Stimulated activated CD4-positive, alpha-beta T cell treated with anti-CD3 and anti-CD28 coated beads, Interleukin-4, amount 100 ng/mL, for 48 hours (primary cell): ENCODE measurements at places on chromosomes 1 and 21.

DNA sequence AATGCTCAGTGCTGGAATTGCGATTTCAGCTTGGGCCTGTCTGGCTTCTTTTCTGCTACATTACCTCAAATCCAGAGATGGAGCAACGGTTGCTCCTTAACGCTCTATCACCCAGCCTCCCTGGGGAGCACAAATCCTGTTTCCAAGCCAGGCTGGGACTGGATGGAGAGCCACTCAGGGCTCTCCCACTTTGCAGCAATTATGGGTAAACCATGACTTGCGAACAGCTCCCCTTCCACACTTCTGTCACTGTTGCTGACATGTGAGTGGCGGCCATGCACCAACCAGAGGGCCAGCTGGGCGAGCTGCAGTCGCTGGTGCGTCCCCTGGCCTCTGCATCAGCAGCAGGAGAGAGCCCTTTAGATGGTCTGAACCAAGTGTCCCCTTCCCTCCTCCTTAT is 65.1 kb upstream of the RAB4A start:
- DNase-seq = no peak

DNA sequence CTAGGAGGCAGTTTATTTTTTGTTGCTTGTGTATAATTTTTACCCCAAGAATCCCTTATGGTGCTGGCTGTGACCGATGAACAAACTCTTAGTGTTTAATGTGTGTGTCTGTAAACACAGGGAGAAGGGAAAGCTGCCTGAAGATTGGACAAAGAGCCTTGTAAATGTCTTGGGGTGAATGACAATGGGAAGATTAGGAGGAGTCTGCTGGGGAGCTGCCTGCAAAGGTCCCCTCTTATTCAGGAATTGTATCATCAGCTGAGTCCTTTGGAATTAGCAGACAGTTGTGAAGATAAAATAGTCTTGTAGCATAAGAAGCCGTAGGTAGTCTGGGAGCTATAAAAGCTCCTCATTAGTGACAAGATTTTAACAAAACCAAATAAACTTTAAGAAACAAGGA is 88.4 kb downstream of the RUNX1 start:
- DNase-seq = no peak

DNA sequence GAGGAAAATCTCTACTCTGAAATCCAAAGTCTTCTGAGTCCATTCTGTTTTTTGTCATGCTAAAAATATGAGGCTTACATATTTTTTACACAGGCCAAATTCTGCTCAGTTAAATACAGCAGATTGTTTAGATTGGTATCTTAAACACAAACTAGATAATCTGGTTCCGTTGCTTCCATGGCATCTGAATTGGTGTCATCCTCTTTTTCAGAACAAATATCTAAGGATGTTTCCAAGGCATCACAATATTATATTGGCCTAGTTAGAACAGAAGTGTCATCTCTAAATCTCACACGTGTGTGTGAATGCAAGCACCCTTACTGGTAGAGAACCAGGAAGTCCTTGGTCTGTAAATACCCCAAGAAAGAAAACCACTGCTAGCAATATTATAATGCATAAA is 151.2 kb downstream of the NRIP1 start:
- no peak for DNase-seq

- DNase-seq = no peak
Observed at GRCh38 chr1:231546693-231547092, 18.2 kb downstream of the TSNAX start.

GRCh38 chr1:36122062-36123030 is 2.7 kb downstream of the COL8A2 start:
- no peak for DNase-seq

DNA sequence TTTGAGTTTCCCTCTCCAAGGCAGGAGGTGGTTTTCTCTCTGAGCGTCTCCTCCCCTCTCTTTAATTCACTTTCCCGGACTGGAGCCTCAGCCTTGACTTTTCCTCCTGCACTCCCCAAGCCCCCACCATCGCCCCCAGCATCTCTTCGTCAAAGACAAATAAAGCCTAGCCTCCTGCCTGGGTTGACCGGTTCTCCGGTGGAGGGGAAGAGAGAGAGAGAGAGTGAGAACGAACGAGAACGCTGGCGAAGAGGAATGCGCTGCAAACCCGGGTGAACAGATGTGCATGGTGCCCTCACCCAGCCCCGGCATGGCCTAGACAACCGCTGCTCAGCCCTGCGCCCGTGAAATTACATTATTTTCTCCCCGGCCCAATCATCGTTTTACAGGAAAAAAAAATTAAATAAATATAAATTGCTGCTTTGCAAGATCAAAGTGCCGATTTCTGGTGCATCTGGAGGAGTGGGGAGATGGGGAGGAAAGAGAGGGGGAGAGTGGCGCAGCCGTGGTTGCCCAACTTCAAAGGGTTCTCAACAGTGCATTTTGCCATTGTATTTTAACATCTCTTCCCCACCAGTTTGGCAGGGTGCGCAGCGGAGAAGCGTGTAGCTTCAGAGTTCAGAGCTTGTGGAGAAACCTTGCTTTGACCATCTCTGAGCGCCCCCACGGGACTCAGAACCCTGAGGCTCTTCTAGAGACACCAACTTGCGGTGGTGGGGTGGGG is 11.4 kb upstream of the TBX15 start:
- DNase-seq = no peak

DNA sequence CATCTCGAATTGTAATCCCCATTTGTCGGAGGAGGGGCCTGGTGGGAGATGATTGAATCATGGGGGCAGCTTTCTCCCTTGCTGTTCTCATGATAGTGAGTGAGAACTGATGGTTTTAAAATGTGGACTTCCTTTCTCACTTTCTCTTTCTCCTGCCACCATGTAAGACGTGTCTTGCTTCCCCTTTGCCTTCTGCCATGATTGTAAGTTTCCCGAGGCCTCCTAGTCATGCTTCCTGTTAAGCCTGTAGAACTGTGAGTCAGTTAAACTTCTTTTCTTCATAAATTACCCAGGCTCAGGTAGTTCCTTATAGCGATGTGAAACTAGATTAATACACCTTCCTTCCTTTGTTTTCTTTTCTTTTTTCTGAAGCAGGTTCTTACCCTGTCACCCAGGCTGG is 13.9 kb downstream of the DNAJC6 start:
- no peak for DNase-seq

DNA sequence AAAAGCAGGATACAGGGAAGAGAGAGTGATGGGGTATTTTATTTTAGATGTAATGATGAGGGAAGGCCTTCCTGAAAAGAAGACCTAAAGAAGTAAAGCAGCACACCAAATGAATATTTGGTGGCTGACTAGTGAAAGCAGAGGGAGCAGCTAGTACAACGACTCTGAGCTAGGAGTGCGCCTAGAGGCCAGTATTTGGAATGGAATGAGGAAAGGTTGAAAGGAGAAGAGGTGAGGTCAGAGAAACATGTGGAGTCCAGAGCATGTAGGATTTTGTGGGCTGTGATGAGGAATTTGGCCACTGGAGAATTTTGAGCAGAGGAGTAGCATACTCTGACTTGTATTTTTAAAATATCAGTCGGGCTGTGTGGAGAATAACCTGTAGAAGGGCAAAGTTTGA is 11.8 kb upstream of the RPL5 start:
- DNase-seq = no peak

- DNase-seq = no peak
Observed at GRCh38 chr1:43346636-43347035, 9.0 kb downstream of the MPL start.

DNA sequence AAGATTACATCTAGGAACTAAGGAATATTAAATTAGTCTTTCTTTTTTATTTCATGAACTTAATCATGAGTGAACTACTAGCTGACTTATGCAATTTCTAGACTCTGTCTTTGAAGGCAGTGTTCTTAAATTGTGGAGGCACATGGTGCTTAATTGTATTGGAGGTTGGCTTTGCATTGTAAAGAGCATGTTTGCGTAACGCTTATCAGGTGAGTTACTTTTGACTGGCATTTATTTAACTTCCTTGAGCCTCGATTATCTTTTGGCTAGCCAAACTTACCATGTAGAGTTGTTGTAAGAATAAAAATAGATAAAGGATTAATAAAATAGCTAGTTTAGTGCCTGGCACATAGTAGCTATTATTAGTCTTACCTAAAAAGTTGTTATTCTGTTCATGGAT is 262.4 kb downstream of the PDE4B start:
- no peak for DNase-seq

- no peak for DNase-seq
Observed at GRCh38 chr1:43270421-43271095, 775 bp downstream of the TMEM125 start.

DNA sequence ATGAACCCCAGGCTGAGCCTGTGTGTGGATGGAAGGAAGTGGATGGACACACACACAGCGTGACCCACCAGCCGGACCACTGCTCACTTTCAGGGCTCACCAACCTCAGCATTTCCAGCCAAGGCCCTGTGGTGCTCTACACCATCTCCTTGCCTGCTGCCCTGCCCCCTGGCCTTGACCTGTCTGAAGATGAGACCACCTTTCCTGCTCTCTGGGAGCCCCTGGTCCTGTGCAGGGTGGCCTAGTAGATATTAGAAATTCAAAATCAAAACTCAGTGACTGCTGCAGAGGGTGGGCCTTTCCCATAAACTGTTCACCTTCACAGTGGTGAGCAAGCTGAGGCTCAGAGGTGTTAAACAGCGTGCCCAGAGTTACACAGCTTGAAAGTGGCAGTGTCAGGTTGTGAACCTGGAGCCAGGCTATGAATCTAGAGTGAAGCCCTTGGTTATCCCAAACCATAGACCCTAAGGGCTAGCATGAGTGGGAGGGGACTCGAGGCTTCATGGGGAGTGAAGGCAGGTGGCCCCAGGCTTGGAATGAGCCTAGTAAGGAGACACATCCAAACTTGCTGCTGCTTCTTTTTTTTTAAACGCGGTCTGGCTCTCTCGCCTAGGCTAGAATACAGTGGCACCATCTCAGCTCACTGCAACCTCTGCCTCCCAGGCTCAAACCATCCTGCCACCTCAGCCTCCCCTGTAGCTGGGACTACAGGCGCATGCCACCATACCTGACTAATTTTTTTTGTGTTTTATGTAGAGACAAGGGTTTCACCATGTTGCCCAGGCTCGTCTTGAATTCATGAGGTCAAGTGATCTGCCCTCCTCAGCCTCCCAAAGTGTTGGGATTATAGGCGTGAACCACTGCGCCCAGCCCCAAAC is 41.5 kb downstream of the MAN1C1 start:
- no peak for DNase-seq

DNA sequence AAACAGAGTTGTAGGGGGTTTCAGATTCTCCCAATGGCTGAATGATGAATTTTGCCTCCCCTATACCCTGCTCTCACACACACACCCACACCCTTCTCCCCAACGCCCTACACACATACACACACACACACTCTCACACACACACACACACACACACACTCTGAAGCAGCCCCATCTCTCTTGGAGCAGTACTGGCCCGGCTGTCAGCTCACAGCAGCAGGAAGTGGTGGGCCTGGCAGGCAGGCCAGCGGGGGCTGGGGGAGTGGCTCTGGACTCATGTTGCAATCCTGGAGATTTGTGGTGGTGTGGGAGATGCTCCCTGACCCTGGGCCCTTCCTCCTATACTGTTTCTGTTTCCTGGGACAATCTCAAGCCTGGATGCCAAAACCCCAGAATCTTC is 2.2 kb downstream of the IKBKE start:
- DNase-seq = no peak

DNA sequence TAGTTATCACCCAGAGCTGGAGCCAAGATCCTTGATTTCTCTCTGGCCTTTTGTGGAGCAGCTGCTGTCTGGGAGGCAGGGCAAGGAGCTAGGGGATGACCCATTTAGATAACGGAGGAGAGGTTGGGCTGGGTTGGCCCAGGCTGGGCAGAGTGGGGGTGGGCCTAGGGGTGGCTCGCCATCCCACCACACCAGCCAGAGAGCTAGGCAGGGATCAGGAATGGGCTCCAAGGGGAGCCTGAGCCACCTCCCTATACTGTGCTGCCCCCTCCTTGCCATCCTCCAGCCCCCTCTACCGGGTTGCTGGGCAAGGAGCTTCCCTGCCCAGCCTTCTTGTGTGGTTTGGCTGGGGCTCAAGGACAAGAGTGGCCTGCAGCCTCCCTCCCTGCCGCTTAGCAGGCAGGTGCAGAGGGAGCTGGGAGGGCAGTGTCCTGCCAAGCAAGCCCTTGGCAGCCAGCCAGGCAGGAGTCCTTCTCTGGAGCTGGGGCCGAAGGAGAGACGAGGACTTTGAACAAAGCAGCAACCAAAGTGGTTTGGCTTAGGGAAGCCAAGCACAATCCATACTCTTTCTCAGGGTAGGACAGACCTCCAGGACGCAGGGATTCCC is 4.1 kb downstream of the NUAK2 start:
- DNase-seq = no peak

- no peak for DNase-seq
Observed at GRCh38 chr1:244815600-244816099, 19.8 kb upstream of the COX20 start.

- no peak for DNase-seq
Observed at GRCh38 chr1:185438936-185439335, 121.9 kb upstream of the IVNS1ABP start.

DNA sequence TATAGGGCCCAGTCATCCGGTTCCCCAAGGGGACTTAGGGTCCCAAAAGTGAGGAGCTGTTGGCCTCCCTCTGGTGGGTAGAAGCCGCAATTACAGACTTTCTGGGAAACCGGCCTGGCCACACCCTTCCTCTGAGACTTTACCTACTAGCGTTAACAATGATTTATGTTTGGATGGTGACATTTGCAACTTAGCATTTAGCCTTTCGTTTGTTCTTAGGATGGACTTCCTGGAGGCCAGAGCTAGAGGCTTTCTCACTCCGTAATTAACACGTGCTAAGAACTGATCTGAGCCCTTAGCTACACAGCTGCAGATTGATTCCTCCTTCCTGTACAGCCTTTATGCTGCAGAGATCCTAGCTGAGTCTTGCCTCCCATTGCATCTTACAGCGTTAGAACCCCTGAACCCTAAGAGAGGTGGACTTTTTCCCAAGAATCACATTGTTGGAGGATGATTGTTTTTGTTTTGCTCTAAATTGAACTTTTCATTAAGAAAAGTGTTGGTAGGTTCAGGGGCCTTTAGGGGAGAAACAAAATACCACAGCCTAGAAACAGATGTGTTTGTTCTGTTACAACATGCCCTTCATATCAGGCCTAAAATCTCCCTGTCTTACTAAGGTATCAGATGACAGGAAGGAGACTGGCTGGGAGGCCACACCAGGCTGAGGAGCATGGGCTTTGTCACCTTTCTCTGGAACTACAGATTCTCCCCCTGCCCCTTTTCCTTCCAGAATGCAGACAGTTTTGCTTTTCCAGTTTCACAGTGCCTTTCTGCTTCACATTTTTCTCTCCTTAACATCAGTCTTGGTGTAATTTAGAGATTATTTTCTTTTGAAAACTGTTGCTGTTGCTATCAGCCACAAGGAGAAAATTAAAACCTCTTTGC is 1.9 kb downstream of the S100A11 start:
- DNase-seq = peak; percentile 48

GRCh38 chr1:108096089-108096488 is 104.1 kb downstream of the SLC25A24 start:
- DNase-seq = no peak

- DNase-seq = no peak
Observed at GRCh38 chr1:171247501-171247900, 793 bp upstream of the FMO1 start.
